Astrocyte of the hippocampus (primary cell): ENCODE measurements at places on chromosomes 3 and 15.
A peak's percentile ranks its signal among the peaks of the same experiment; 100 is the strongest.

DNA sequence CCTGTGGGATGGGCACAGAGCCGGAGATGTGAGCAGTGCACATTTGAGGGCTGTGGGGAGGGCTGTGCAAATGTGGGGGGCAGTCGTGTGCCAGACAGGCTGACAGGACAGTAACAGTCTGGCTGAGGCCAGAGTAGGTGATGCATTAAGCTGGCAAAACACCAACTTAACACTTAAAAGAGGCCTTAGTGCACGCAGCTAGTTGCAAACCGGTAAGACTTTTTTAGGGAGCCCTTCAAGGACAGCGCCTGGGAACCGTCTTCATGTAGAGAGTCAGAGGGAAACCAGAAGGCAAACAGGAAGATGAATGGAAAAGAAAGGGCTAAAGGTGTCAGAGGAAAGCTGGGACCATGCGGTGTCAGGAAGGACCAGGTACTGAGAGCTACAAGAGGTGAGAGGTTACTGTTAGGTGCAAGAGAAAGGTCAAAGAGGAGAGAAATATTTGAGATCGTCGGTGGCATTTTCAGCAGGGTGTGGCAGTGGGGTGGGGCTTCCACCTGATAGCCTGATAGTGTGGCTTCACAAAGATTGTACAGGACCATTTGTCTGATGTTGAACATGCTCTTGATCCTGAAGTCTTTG, 30.0 kb upstream of the CHD2 start:
- peak; percentile 20 for DNase-seq

- no peak for DNase-seq
Observed at GRCh38 chr3:126439346-126439967, 36.2 kb downstream of the ZXDC start.

GRCh38 chr3:31713816-31714215, 181.1 kb downstream of the STT3B start:
- DNase-seq: no peak

- no peak for DNase-seq
Observed at GRCh38 chr15:99978426-99978825, 245.2 kb upstream of the LYSMD4 start.

DNA sequence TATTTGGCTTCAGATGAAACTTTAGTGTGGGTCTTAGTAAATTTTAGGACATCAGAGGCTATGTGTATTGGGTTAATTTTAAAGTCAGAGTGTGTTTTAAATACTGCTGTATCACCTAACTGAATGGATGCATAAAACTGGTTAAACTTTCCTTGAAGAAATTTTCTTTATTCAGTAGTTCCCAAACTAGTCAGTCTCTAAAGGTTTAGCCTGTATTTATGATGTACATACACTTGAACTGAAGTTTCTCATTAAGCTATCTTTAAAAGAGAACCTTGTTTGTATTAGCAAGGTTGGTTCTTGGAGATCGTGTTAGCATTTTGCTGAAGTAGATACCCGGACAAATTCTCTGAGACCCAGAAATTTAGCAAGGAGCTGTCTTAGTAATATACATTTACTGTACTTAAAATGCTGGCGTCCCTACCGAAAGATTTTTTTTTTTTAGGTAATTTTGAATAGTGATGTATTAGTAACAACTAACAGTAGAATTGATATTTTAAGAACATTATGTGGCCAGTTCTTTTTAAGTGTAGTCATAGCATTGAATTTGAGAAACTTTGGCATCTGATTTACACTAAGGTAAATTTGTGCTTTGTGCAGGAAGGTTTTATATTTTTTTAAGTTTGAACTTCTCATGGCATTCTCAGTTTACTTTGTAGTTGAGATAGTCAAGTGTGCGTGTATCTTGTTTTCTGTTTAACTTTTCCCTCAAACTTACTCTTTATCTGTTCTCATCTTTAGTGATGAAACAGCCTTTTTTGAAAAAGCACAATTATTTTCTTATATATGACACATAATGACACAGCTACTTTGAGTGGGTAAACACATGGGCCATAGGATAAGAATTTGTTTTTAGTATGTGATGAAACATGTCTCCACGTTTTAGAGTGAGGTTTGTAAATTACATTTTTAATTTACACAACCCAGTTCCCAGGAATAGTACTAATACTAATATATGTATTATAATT, 2.9 kb downstream of the DIPK2A start:
- DNase-seq: peak; percentile 12

DNA sequence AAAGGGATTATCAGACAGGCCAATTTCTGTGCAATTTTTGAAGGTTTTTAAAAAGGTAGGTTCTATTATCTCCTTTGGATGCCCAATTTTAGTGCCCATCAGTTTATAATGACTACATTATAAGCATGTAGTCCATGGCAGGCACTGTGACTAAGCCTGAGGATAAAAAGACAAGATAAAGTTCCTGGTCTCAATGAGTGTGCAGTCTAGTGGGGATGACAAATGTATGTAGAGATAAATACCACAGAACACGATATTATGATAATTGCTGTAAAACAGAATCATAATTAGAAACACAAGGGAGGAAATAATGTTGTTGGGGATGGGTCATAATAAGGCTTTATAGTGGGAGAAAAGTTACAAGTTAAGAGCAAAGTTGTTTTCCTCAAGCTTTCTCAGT, 163.1 kb downstream of the ZNF385D start:
- no peak for DNase-seq
